ENCODE measurements at places on chromosomes 7 and 10.

DNA sequence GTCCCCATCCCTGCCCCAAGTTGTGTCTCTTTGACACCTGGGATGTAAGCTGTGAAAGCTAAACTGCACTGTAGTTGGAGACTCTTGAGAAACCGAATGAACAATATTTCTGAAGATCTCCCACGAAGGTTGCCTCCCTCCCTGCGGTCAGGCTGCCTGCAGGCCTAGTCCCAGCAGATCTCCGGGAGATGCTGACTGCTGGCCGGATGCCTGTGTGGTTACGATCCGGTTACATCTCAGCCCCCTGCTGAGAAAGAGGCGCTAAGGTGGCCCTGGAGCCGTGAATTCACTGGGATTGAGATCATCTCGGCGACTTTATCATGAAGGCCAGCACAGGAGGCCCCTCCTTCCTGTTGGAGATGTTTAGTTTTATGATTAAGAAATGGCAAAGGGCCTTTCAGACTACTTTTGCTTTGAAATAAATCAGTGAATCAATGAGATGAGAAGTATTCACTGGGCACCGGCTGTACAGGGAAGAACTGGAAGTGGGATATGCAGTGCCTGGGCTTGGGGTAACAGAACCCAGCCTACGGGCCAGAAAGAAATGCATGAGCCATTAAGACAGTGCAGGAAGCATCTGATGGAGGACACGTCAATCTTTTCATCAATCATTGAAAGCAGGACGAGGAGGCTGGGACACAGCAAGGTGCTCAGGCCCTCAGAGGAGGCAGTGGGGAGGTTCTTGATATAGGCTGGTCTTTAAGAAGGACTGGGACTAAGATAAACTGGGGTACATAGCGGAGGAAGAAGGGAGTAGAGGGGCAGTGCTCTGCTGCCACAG is 177.6 kb downstream of the PRKAG2 start:
- DNase-seq: no peak

GRCh38 chr10:680146-680545 is 9.3 kb downstream of the DIP2C start:
- DNase-seq: peak; percentile 90

DNA sequence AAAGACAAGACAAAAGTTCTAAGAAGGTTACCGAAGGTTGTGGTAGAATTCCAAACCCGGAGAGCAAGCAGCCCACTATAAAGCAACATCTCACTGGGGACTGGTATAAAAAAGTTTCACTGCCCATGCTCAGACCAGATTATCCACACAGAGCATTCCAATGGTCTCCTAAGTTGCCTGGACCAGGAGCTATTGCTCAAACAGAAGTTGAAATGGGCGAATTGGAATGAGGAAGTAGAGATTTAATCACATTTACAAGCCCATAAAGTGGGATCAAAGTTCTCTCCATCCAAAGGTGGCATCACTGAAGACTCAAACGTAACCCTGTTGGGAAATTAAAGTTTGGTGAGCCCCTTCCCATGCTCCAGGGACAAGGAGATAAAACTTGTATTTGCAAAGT is 19.8 kb downstream of the OR2F1 start:
- DNase-seq: no peak

GRCh38 chr7:8115547-8116402 is 146.2 kb downstream of the ICA1 start:
- no peak for DNase-seq

GRCh38 chr7:24138343-24138742 is 145.6 kb upstream of the NPY start:
- no peak for DNase-seq

DNA sequence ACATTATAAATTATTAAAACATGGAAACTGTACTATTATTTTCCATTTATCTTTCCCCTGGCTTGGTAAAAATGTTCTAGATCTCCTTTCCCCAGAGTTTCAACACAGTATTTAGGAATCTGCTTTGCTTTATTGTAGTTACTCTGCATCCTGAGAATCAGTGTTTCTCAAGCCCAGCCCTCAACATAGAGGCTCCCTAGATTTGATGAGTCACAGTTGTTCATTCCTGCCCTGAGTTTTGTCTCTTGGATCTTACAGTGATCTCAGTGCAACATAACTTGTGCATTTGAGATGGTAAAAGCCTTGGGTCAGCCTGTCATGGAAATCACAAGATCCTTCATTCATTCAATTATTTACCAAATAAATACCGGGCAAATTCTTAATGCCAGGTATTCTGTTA is 63.0 kb downstream of the VAX1 start:
- no peak for DNase-seq

- no peak for DNase-seq
These were observed 134.5 kb downstream of the NRBF2 start for GRCh38 chr10:63267414-63268148.

GRCh38 chr7:95157381-95157780 is 167.0 kb downstream of the PON1 start:
- no peak for DNase-seq

GRCh38 chr7:100626530-100627237 is 14.3 kb downstream of the MOSPD3 start:
- DNase-seq: peak; percentile 56

GRCh38 chr7:112006071-112006470 is 200.1 kb downstream of the DOCK4 start:
- no peak for DNase-seq

- DNase-seq: no peak
These were observed 59.4 kb upstream of the FRMD4A start for GRCh38 chr10:14389981-14390590.

DNA sequence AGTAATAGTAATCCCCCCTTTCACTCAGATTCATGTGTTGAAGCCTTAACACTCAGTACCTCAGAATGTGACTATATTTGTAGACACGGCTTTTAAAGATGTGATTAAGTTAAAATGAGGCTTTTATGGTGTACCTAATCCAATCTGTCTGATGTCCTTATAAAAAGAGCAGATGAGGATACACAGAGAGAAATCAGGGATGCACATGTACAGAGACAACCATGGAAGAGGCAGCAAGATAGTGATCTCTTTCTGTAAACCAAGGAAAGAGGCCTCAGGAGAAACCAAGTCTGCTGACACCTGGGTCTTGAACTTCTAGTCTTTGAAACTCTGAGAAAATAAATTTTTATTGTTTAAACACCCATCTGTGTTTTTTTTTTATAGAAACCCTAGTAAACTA is 44.0 kb upstream of the ZNF365 start:
- DNase-seq: no peak

DNA sequence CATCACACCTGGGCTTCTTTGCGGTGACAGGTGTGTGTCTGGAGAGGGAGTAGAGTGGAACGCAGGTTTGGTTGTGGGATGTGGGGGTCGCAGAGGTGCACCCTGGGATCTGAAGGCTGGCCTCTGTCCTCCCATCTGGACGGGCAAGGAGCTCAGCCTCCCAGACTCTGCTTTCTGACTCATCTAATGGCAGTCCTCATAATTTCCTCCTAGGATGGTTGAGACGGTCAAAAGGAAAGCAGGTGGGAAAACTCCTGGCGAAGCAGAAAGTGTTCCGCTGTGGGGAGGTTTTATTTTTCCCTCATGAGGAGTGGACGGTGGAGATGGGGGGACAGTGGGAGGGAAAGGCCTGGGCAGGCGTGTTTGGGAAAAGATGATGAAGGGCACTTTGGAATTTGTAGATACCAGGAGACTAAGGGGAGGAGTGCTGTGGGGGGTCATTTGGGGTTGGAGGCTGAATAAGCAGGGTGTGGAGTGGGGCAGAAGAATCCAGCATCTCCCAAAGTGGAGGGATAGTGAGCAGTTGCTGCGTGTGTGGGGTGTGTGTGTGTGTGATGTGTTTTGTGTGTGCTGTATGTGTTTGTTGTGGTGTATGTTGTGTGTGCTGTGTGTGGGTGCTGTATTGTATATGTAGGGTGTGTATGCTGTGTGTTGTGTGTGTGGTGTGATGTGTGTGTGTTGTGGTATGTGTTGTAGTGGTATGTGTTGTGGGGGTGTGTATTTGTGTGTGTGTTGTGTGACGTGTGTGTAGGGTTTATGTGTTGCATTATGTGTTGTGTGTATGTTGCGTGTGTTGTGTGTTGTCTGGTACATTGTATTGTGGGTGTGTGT is 97.2 kb upstream of the PODXL start:
- no peak for DNase-seq

All from SHP77 (cell line).